ENCODE measurements at places on chromosomes 5 and 9.
A peak's percentile ranks its signal among the peaks of the same experiment; 100 is the strongest.

- no peak for DNase-seq
These were observed 31.4 kb upstream of the SELENOP start for GRCh38 chr5:42842921-42843641.

- DNase-seq, result no peak
These were observed 166.3 kb downstream of the RORB start for GRCh38 chr9:74663439-74663838.

DNA sequence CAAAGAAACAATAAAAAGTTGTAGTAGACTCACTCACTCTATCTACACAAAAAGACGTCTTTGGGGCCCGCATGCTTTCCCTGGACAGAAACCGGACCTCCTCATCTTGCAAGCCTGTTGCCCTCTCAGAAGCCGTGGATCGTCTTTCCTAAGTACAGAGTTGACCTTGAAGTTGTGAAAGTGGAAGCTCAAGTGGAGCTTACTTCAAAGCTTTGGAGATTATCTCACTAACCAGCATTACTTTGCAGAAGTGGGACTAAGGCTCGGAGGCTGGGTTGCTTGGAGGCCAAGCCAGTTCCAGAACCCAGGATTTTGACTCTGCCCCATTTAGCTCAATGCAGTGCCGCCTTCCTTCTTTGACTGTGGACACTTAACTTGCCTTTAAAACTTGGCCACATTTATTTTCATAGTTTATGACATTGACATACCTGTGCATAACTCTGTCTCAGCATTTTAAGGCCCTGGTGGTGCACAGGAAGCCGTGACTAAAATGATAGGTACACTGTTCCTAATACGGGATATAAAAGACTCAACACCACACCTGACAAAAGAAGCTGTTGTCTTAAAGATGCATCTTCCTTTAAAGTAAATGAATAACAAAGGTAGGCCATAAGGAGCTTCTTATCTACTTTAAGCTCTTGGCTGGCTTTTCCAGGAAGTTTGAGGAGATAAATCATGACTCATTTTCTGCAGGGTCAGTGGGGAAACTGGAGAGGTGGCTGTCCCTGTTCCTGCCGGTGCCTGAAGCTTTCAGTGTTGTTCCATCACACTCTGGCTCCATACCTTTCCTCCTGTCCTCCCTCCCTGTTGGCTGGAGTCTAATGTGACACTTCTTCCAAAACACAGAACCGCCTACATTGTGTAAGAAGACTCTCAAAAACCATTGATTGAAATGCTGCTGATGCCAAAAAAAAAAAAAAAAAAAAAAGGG is 10.7 kb downstream of the SLC25A25 start:
- DNase-seq, result no peak

DNA sequence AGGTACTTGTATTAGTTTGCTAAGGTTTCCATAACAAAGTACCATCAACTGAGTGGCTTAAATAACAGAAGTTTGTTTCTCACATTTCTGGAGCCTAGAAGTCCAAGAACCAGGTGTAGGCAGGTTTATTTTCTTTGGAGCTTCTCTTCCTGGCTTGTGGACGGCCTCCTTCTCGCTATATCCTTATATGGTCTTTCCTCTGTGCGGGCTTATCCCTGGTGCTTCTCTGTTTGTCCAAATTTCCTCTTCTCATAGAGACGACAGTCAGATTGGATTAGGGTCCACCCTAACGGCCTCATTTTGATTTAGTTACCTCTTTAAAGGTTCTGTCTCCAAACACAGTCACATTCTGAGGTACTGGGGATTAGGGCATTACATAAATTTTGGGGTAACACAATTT is 88.3 kb downstream of the RMI1 start:
- DNase-seq, result no peak

DNA sequence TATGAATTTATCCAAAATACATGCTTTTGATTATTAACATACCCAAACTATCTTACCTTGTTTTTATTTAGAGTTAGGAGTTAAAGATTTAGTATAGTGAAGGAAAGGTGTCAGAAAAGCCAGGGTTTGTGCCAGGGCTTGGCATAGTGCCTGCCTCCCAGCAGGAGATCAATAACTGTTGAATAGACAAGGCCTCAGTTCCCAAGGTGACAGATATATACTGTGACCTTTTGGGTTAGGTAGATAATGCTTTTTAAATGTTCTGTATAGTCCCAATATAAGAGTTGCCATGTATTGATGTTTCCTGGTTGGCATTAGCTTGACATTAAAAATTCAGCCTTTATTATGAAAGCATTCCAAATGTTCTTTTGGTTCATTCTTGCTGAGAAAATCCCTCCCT is 121.8 kb downstream of the MCTP1 start:
- DNase-seq, result no peak

- no peak for DNase-seq
These were observed 109.8 kb upstream of the NFIL3 start for GRCh38 chr9:91533382-91533781.

DNA sequence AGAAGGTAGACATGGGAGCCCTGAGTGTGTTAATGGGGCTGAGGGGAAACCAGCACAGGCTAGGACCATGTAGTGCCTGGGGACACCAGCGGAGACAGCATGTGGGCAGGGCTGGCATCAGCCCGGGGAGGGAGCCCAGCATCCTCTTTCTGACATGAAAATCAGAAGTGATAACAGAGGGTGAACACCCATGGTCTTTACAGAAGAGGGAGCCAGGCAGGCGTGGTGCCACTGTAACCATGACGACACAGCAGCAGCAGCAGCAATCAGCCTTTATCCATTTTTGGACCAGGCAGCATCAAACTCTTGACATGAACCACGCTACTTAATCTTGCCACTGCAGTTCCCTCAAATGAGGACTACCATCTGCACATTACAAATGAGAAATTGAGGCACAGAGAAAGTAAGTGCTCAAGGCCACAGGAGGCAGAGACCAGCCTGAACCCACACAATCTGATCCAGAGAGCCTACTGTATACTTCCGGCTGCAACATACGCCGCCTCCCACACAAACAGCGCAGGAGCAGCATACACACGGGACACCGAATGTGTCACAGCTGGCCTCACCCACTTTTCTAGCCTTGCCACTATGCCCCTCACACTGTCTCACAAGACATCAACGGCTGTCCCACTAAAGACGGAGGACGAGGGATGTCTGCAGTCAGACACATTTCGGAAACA is 23.8 kb downstream of the CAMSAP1 start:
- DNase-seq, result no peak

- DNase-seq, result no peak
These were observed 8.4 kb downstream of the SEMA5A start for GRCh38 chr5:9537223-9538141.

DNA sequence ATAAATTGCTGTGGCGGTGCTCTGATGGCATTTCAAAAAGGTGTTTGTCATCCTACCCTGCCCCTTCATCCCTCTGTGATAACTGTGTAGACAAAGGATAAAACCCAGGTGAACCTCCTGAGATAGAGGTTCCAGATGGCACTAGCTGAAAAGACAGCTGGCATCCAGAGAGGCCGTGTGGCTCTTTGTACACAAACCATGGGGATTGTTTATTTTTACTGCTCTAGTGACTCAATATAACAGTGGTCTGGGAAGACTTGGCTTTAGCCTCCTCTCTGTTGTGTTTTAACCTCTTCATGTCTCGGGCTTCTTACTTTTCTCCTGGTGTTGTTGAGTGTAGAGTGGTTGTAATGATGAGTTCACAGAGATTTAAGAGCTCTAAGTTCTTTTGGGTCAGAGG is 48.8 kb downstream of the SH3GL2 start:
- no peak for DNase-seq

DNA sequence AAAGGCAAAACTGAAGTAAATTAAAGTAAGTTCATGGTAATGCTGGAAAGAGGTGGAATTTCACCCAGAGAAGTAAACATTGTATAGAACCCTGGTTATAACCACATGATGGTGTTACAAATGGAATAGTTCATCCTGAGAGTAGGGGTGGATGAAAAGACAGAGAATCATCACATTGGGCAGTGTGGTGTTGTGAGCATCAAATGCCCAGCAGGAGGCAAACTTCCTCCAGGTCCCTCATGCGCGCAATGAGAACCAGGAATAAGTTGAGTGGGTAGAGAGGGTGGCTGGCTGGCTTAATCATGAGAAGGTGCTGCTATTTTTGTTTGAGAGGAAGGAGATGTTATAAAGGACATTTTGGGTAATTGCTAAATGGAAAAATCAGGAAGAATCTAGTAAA is 163.3 kb upstream of the HMHB1 start:
- peak; percentile 4 for DNase-seq

DNA sequence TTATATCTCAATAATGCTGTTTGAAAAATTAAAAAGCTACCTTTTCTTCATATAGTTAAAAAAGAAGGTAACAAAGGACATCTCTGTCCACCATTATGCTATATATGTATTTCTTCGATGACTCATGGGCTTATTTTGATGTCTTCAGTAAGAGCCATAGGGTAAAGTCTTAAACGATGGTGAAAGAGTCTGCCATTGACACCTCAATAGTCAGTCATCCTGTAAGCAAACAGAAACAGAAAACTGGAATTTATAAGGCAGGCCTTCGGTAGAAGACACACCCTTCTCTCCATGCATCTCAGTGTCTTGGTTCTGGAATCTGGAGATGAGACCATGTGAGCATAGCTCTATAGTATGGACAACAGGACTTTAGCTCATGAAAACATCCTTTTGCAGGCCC is 87.0 kb upstream of the ZNF462 start:
- no peak for DNase-seq

DNA sequence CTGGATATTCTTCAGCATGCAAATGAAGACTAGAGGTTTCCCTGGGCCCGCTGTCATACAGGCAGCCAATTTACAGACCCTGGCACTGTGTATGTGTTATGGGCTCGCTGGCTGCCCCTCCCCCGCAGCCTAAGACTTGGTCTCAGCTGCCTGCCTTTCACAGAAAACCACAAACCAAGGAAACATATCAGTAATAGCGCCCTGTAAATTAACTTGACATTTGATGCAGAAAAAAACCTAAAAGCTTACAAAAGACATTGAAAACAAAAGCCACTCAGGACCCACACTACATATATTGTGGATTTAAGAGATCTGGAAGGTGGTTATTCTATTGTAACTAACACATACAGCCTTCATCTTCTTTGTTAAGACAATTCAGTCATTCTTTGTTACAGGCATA is 287.0 kb upstream of the TMEM161B start:
- DNase-seq, result no peak

DNA sequence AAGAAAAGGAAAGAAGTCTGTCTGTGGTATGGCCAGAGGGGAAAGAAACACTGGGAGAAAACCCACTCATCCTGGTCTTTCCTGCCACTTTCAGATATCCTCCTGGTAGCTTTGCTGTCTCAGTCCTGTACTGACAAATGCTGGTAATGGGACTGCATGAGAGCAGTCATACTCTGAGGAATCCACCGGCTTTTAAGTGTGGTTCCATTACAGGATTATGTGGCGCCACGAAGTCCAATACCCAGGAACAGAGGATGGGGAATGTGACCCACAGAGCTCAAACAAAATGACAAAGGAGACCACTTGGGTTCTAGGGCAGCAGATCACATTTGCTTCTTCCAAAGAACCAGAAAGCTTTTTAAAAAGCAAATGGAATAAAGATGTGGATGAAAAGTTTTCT is 26.3 kb upstream of the FBP1 start:
- no peak for DNase-seq

All from dermis microvascular lymphatic vessel endothelial cell (primary cell).